Activated CD4-positive, alpha-beta T cell treated with anti-CD3 and anti-CD28 coated beads, Interleukin-2, amount 50 U/mL, for 24 hours (primary cell): ENCODE measurements at places on chromosomes 2 and 18.

GRCh38 chr18:72427721-72428120 is 116.4 kb downstream of the CBLN2 start:
- DNase-seq: no peak

- no peak for DNase-seq
Observed at GRCh38 chr2:233060501-233060979, 398 bp downstream of the INPP5D start.

DNA sequence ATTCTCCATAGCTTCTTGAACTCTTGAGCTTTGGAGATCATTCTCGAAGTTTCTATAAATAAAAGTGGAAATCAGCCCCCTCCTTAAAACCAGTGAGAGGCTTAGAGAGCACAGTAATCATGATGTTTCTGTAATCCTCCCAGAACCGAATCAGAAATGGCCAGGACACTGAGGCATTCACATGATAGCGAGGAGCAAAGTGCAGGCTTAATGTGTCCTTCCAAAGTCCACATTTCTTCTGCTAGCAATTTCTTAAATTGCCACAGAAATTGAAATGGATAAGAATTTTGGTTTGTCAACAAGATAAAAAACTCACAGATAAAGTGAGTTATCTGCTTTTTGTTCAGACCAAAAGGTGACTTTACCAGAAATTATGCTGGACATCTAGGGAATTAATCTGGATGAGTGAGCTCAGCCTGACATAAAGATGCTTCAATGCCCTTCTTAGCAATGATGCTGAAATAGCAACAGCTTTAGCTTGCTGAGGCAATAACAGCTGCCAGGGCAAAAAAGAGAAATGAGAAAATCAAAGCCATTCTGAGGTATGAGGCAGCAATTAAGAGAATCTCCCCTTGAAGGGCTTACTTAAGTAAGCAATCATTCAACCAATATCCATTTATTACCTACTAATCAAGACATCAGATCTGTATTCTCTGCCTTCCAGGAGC is 82.4 kb upstream of the PHLPP1 start:
- no peak for DNase-seq

GRCh38 chr18:62321201-62321600 is 3.9 kb upstream of the TNFRSF11A start:
- DNase-seq: no peak

GRCh38 chr2:106562268-106563186 is 75.4 kb downstream of the CD8B2 start:
- no peak for DNase-seq

GRCh38 chr2:198966269-198966668 is 491.5 kb downstream of the SATB2 start:
- DNase-seq: no peak

- no peak for DNase-seq
Observed at GRCh38 chr2:173090973-173091660, 15.5 kb downstream of the MAP3K20 start.

DNA sequence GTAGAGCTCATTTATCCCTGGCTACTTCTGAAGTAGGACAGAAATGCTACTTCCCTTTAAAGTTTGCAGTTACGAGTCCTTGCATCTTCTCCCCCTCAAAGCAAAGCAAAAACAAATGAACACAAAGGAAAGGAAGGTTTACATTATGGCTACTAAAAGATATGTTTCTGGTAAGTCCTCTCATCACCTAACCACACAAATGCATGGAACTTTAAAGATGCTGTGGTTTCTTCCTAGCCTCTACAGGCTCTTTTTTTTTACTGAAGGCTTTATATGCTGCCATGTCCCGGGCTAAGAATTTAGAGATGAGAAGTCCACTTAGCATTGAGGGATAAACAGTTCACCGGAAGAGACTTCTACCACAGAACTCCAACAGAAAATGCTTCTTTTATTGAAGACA is 291.2 kb downstream of the SS18 start:
- DNase-seq: no peak

DNA sequence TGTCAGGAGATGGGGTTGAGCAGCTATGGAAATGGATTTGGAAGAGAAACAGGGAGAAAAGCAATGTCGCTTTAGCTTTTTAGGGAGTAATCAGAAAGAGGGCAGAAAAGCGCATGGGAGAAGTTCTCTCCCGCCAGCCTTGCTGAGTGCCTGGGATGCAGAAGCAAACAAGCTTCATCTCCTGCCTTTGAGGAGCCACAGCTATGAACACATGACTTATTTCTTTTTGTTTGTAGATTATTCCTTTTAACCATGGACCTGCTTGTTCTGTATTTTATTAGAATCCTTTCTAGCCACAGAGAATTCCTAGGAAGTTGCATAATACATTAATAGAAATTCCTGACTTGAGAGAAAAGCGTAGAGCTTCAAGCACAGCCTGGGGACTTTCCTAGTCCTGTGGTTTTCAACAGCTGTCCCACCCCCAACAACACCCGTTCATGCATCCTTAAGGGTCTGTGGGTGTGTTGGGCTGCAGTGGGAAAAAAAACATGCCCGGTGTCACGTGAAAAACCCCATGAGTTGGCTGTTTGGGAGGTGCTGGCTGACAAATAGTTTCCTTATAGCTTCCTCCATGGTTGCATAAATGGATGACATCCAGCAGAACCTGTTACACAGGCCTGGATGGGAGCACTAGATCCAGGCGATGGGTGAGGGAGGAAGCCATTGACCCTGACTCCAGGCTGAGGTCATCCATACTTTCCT is 14.9 kb downstream of the SLC9A4 start:
- DNase-seq: no peak

GRCh38 chr2:46434851-46435273 is 44.5 kb upstream of the TMEM247 start:
- DNase-seq: no peak

- no peak for DNase-seq
Observed at GRCh38 chr18:50559752-50560680, at the start of gene MAPK4. MAPK4 (plus strand) TSS chr18:50560087; CDS start chr18:50663959, 103,872 bp downstream.

GRCh38 chr2:19745318-19746136 is 156.3 kb downstream of the TTC32 start:
- DNase-seq: no peak

DNA sequence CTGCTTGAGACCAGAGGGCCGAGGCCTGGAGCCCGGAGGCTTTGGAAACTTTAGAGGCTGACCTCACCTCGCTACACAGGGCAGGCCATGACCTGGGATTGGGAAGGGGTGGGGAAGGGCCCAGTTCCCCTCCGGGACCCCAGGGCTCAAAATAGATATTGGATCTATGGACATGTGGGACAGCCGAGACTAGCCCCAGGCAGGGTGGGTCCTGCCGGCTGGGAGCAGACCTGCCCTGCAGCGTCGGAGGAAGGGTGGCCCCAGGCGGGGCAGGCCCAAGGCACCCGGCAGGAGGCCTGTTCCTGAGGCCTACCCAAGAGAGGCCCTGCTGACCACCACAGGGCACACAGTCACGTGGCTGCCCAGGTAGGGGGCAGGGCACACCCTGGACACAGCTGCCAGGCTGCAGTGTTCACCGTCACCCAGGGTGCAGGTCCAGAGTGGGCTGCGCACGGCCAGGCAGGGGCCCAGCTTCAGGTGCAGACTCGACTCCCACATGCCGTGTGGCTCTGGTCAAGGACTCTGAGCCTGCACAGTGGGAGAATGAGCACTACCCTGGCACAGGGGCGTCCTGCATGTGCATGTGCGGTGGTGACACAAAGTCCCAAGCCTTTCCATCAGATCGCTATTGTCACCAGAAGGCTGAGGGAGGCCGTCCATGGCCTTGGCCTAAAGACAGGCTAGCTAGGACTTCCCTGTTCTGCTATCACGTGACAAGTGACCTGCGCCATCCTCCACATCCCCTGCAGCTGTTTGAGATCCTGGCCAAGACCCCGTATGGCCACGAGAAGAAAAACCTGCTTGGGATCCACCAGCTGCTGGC is 13.2 kb downstream of the ANO7 start:
- DNase-seq: no peak

- no peak for DNase-seq
Observed at GRCh38 chr2:217948897-217949296, 53.9 kb downstream of the TNS1 start.

GRCh38 chr2:51028829-51029228 is 3.1 kb downstream of the NRXN1 start:
- DNase-seq: no peak

GRCh38 chr2:119441376-119442225 is 9.9 kb downstream of the TMEM37 start:
- DNase-seq: no peak

DNA sequence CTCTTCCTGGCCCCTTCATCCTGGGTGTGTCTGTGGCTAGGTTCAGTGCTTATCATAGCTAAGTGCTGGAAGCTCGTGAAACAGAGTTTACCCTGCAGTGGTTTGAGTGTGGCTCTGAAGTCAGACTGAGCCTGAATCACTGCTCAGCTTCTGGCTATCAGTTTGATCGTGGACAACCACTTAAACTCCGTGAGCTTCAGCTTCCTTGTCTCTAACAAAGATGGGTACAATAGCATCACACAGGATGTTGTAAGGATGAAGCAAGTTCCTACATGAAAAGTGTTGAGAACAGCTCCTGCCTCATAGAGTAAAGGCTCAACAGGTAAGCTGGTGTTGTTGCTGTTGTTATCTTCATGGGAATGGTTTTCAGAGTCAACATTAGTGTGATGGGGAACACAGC is 210.3 kb downstream of the CLIP4 start:
- no peak for DNase-seq

DNA sequence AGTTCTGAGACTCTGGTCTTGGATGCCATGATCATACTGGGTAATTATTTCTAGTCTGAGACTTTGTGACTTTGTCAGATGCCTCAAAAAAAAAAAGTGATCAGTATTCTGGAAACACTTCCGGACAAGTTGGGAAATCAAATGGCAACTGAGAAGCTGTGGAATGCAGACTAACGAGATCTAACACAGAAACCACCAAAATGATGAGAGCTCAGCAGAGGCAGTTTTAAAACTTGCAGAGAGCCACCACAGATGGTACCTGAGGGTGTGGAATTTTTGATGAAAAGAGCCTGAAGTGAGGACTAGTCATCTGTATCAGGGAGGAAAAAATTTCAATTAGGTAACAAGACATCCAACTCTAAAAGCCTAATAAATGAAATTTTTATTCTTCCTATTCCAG is 5.5 kb upstream of the GPR75 start:
- no peak for DNase-seq

DNA sequence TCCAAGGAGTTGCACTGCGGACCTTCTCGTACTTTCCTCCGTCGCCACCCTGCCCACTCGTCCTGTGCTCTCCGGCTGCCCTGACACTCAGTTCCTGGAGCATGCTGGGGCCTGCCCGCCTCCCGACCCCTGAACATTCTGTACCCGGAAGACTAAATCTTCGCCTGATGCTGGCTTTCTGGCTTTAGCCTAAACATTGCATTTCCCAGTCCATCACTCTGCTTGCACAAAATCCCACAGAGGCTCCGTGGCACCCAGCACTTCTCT is 550 bp upstream of the SFXN5 start:
- DNase-seq: no peak

DNA sequence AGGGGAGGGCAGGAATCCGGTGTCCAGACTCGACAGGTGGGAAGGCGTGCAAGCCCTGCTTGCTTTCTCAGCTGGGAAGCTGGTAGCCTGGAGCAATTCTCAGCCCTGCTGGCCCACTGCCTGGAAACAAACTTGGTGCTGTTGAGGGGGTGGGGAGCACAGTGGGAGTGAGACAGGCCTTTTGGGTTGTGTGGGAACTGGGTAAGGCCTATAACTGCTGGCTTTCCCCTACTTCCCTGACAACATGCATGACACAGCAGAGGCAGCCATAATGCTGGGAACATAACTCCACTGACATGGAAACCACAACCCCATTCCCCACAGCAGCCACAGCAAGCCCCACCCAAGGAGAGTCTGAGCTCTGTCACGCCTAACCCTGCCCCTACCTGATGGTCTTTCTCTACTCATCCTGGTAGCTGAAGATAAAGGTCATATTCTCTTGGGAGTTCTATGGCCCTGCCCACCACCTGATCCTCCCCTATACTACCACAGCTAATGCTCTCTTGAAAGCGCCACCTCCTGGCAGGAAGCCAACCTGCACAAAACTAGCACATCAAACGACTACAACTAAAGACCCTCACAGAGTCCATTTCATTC is 122.9 kb upstream of the ACVR1C start:
- DNase-seq: no peak

GRCh38 chr2:213036836-213037235 is 114.6 kb downstream of the IKZF2 start:
- DNase-seq: no peak

GRCh38 chr18:27901424-27902226 is 275.3 kb downstream of the CDH2 start:
- DNase-seq: no peak

GRCh38 chr2:165844216-165844615 is 50.2 kb upstream of the GALNT3 start:
- DNase-seq: no peak

- no peak for DNase-seq
Observed at GRCh38 chr2:75287624-75288316, 88.5 kb upstream of the TACR1 start.

GRCh38 chr2:99085421-99085820 is 56.1 kb upstream of the C2orf15 start:
- no peak for DNase-seq

- DNase-seq: no peak
Observed at GRCh38 chr2:67725731-67726130, 328.6 kb downstream of the ETAA1 start.

DNA sequence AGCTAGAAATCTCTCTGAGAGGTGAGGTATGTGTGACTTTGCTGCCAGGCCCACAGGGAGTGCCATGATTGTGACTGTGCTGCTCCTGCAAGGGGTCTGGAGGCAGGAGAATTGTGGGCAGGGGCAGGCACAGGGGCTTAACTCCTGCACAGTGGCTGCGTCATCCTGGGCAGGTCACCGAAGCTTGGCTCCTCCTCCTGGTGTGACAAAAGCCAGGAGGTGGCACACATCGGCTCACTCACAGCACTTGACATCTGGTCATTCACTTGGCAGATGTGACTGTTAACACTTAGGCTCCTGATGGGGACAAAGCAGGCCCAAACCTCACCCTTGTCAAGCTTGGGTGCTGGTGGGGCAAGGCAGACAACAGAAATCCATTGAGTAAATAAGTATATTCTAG is 36.4 kb upstream of the GLI2 start:
- no peak for DNase-seq

DNA sequence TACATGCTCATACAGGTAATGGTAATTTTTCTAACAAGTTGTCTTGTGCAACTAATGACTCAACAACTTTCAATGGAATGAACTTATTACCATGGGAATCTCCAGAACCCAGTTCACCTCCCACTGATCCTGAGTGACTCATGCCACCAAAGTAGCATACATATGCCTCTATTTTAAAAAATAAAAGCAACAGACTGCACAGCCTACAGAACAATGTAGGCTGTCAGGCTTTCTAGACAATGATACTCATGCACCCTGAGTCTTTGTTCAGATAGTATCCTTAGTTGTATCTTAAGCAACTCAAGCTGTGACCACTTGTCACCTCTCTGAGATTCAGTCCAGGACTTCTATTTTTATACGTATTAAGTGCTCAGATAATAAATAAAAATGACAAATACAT is 531.0 kb upstream of the SETBP1 start:
- DNase-seq: no peak

DNA sequence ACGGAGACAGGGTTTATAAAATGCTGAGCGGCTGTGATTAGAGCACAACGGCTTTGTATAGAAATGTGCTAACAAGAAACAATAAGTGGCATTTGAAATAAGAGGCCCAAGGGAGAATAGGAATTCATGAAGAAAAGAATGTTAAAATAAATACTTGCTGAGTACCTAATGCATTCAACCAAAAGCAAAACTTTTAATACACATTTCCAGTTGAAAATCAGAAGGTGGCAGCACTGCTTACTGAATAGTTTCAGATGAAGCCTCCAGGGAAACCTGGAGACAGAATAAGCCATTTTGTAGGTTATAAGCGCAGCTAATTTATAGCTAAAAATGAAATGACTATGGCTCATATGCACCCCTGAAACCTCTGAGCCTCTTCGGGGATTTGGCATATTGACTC is 286.6 kb downstream of the DPP10 start:
- DNase-seq: no peak

- no peak for DNase-seq
Observed at GRCh38 chr2:46871976-46872381, 43.6 kb downstream of the MCFD2 start.
